ENCODE measurements at places on chromosomes 16 and 17.
A peak's percentile ranks its signal among the peaks of the same experiment; 100 is the strongest.

- no peak for DNase-seq
Observed at GRCh38 chr17:79829004-79829403, 10.2 kb downstream of the CBX4 start.

GRCh38 chr16:84995663-84996062 is 15.7 kb downstream of the ZDHHC7 start:
- no peak for DNase-seq

DNA sequence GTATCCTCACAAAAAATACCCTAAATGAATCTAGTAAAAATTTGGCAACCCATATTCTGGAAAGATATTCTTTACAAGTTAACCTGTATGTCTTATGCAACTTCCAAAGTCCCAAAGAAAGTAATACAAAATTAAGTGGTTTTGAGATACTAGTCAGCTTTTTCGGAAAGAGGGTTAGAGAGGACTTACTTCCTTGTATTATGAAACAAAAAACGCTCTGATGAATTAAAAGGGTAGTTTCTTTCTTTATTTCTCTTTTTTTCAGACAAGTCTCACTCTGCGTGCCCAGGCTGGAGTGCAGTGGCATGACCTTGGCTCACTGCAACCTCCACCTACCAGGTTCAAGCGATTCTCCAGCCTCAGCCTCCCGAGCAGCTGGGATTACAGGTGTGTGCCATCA is 51.6 kb downstream of the KANSL1 start:
- no peak for DNase-seq

DNA sequence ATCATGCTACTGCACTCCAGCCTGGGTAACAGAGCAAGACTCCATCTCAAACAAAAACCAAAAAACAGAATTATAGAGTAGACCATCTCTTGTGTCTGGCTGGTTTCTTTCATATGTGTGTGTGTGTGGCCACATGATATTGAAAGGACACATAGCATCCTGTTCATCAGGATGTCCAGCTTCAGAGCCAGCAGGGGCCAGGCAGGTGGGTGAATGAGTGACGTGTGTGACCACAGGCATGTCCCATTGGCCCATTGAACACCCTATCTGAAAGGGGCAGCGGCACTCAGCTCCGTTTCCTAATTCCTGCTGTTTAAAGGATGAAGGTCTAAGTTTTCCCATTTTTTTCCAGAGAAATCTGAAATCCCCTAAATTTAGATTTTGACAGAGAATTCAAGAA is 174.2 kb downstream of the PRKCB start:
- no peak for DNase-seq

- no peak for DNase-seq
Observed at GRCh38 chr17:65542610-65543009, 18.8 kb downstream of the AXIN2 start.

DNA sequence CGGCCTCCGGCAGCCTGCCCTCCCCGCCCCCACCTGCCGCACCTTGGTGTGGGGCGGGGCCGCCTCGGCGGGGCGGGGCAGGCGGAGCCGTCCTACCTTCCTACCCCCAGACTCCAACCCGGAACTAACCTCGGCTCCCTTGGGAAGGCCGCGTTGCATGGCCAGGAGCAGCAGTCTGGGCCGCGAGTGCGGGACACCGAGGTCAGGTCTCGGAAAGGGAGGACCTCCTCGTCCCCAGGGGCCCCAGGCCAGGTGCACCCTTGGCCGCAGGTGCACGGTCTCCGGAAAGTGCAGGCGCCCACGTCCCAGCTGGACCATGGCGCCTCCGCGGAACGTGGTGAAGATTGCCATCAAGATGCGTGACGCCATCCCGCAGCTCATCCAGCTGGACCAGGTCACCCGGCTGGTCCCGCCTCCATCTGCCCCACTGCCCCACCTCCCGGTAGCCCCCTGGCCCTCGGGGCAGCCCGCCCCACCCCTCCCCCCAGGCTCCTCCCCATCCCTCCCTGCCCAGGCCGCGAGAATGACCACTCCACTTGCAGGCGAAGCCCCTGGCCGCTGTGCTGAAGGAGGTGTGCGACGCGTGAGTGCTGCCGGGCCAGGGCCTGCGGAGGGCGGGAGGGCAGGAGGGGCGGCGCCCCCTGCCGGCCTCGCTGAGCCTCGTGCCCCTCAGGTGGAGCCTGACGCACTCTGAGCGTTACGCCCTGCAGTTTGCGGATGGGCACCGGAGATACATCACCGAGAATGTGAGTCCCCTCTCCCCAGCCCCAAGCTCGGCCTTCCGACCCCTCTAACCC is at the start of gene ELMO3:
Gene ELMO3 (plus strand): TSS at position 121 of the 797 bp plus-strand sequence. CDS start 196 bp downstream, at position 317.
- DNase-seq = peak; percentile 55

GRCh38 chr16:69860233-69861231 is 90.6 kb upstream of the CLEC18A start:
- no peak for DNase-seq

GRCh38 chr17:14295676-14296075 is 5.2 kb upstream of the HS3ST3B1 start:
- DNase-seq = no peak

DNA sequence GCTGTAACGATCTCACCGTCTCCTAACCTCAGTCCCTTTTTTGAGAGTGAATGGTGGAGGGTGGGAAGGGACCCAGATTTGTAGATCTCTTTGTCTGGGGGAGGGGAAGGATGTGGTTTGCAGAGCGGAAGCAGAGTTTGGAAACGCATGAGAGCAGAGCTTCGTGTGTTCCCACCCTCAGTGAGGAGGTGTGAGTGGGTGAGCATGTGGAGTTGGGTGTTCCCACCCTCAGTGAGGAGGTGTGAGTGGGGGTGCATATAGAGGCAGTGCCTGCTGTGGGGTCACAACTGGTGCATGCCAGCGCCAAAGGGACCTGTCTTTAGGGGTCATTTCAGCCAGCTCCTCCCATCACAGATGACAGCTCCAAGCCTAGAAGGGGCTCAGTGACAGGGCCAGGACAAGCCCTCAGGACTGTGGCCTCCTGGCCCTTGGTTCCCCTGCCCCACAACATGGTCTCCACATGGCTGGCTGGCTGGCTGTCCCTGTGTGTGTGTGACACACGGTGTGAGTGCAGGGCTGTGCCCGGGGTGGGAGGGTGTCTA is 1.8 kb upstream of the CISD3 start:
- no peak for DNase-seq

DNA sequence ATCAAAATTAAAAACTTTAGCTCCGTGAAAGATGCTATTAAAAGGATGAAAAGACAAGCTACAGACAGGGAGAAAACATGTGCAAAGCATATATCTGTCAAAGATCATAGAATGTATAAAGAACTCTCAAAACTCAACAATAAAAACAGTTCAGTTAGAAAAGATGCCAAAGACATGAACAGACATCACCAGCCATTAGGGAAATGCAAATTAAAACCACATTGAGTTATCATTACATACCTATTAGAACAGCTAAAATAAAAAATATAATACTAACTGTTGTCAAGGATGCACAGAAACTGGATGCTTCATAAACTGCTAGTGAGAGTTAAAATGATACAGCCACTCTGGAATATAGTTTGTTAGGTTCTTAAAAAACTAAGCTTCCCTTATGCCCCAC is 58.8 kb downstream of the NFATC3 start:
- no peak for DNase-seq

DNA sequence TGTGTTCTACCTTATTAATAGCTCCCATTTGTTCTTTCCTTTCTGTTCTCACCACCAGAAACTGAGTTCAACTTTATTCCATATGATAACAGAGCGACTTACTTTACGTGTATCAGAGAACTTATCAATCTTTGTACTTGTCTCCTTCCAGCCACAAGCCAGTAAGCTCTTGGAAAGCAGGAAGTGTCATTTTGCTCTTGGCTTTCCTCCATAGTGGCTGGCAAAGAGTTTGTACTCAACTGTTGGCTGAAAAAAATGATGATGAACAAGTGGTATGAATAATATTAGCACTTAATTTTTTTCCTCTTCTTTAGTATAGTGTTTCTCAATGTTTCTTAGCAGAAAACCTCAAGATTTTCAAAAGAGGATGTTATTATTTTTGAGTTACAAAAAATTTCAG is 182.4 kb upstream of the TOM1L1 start:
- no peak for DNase-seq

- DNase-seq = no peak
Observed at GRCh38 chr17:59257101-59257500, 36.8 kb downstream of the GDPD1 start.

- DNase-seq = no peak
Observed at GRCh38 chr16:25161753-25162367, 50.3 kb downstream of the LCMT1 start.

- no peak for DNase-seq
Observed at GRCh38 chr17:50386510-50386909, 10.8 kb downstream of the LRRC59 start.

GRCh38 chr17:42329025-42329976 is 41.0 kb downstream of the STAT5A start:
- no peak for DNase-seq

GRCh38 chr16:67760206-67760955 is 41.3 kb upstream of the GFOD2 start:
- DNase-seq = no peak

- DNase-seq = no peak
Observed at GRCh38 chr17:5354310-5354709, 65.2 kb downstream of the NUP88 start.

- no peak for DNase-seq
Observed at GRCh38 chr17:66713533-66714042, 121.3 kb upstream of the CACNG5 start.

DNA sequence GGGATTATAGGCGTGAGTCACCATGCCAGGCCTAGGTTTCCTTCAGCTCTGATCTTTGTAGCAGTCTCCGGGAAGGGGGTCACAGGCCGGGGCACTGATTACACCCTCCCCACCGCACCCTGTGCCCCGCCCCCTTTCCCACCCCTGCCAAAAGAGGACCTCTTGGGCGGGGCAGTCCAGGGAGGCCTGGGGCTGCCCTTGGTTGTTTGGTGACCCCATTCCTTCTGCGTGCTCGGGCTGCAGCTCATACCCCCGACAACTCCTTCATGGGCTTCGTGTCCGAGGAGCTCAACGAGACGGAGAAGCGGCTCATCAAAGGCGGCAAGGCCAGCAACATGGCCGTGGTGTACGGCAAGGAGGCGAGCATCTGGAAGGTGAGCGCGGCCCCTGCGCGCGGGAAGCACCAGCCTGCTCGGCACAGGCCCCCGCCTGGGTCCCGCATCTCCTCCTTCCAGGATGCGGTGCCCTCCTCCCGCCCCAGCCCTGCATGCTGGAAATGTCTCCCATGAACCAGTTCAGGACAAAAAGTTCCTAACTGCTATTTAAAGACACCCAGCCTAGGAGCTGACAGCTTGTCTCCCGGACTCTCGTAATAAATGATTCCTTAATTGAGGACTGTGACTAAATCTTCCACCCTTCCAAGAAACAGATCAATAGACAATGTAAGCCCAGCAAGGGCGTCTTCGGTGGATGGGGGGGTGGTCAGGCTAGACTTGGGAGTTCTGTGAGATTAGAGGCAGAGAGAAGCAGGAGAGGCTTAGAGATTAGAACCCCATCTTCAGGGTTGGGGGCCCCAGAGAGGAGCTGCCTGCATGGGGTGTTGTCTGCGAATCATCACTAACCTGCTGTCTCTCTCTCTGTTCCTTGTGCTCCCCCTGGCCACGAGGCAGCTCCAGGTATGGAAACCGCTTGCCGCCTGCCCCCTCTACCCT is 64.5 kb downstream of the MGAT5B start:
- no peak for DNase-seq

DNA sequence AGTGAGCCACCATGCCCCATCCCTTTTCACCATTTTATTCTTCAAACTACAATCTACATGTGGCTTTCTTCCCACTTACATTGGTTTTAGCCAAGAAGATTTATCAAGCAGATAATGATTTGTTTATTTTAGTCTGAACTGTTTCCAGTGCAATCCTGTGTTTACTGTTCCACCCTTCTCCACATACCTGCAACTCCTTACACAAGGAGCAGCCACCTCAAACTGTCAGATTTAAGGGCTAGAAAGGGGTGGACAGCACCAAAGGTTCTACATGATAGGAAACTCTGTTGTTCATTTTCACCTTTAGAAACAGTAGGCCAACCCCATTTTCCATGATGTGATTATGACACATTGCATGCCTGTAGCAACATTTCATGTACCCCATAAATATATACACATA is 1.9 kb downstream of the RUNDC1 start:
- no peak for DNase-seq

DNA sequence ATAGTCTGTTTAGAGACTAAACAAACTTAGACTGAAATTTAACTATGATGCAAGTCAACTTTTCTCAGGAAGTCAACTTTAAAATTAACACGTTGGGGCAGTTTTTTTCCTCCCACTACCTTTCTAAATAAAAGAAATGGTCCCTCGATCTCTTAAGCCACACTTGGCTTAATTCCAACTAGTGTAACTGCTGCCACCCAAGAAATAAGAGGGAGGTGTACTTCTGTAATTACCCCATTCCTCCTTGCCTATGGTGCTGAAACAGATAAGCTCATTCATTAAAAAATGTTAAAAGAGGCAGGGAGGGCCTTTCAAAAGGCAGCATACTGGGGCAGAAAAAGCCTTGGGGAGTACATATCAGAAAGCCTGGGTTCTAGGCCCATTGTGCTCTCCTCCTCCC is 59.8 kb downstream of the NCOR1 start:
- peak; percentile 7 for DNase-seq

- peak; percentile 79 for DNase-seq
Observed at GRCh38 chr17:21119247-21119918, 7.4 kb upstream of the DHRS7B start.

GRCh38 chr17:76714336-76714735 is 3.6 kb upstream of the MXRA7 start:
- DNase-seq = no peak

DNA sequence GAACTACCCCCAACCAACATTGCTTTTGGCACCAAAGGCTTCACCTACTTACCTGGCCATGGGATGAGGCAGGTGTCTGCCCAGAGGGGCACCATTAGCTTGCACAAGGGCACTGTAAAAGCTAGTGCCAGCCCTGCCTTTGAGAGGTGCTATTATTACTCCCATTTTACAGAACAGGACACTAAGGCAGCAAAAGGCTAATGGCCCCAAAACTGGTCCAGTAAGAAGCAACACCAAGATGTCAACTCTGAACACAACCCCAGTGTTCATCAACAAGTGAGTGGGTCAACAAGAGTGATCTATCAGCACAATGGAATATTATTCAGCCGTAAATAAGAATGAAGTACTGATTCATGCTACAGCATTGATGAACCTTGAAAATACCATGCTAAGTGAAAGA is 7.7 kb upstream of the USP7 start:
- DNase-seq = no peak

GRCh38 chr16:47061204-47061603 is 82.5 kb downstream of the NETO2 start:
- DNase-seq = no peak

GRCh38 chr16:15640966-15641365 is 2.0 kb downstream of the MARF1 start:
- no peak for DNase-seq

- DNase-seq = no peak
Observed at GRCh38 chr17:56262803-56263202, 109.5 kb downstream of the ANKFN1 start.

DNA sequence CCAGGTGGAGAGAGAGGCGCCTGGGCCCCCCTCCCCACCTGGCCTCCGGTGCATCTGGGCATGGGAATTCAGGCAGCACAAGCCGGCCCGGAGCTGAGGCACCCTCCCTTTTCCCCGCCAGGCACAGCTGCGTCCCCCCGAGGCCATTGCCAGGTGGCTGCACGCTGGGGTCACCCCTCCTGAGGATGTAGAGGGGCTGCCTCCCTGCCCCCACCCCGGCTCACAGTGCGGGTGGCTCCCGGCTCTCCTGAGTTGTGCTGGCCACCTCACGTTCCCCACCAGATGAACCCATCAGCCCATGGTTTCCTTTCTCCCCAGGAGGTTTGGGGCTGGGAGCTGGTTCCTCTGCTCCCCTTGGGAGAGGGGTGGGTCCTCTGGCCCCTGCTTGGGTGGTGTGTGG is 12.6 kb downstream of the CACNA1H start:
- no peak for DNase-seq

GRCh38 chr16:48408688-48409087 is 23.5 kb upstream of the SIAH1 start:
- DNase-seq = no peak

GRCh38 chr17:68512960-68513474 is 787 bp downstream of the PRKAR1A start:
- peak; percentile 21 for DNase-seq

All from NCI-H1105 treated with DMSO at 0.1 percent for 48 hours (cell line).